ENCODE measurements at places on chromosomes 1 and 21. TPM values are rescaled to one million over a fixed set of nuclear protein-coding genes. Genes with fewer than 3 reads are reported as not detected.

GRCh38 chr1:23424293-23425192 is at the start of gene TCEA3:
TCEA3 (minus strand) TSS chr1:23424748; CDS start chr1:23424633, 115 bp downstream.
- peak; percentile 19 for DNase-seq
- no peaks in the 10 kb centered on the region for H3K36me3 ChIP-seq
- H3K4me3 ChIP-seq, result peak within 1 kb of the TSS; percentile 81

Gene KIF14
- total RNA-seq, result 23.6 TPM

DNA sequence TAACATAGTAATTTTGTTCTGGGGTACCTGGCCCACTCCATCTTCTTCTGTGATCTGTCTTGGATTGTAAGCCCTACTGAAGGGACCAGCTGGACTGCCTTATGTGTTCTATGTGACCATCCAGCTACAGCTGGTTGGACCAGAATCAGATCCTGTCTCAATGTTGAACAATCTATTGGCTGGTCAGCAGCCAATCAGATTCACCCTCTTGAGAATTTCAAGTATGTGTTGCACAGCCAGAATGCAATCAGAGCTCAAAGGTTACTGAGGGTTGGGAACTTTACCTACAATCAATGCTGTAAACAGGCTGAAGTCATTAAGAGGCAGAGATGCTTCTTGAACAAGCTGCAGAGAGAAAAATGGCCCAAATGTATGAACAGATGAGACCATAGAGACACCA is 61.9 kb downstream of the KCNC4 start:
- H3K4me1 ChIP-seq, result no peaks in the 10 kb centered on the region
- H3K27ac ChIP-seq, result no peak overlapping the region
- no peak overlapping the region for H3K4me3 ChIP-seq
- peaks cover 78% of the 10 kb centered on the region for H3K27me3 ChIP-seq
- DNase-seq, result no peak
- H3K36me3 ChIP-seq, result no peaks in the 10 kb centered on the region

GRCh38 chr21:44539046-44539445 is 949 bp downstream of the KRTAP10-1 start:
- no peak overlapping the region for H3K27ac ChIP-seq
- H3K36me3 ChIP-seq, result no peaks in the 10 kb centered on the region
- no peaks in the 10 kb centered on the region for H3K27me3 ChIP-seq

Gene RBP7
- 6.0 TPM for total RNA-seq

DNA sequence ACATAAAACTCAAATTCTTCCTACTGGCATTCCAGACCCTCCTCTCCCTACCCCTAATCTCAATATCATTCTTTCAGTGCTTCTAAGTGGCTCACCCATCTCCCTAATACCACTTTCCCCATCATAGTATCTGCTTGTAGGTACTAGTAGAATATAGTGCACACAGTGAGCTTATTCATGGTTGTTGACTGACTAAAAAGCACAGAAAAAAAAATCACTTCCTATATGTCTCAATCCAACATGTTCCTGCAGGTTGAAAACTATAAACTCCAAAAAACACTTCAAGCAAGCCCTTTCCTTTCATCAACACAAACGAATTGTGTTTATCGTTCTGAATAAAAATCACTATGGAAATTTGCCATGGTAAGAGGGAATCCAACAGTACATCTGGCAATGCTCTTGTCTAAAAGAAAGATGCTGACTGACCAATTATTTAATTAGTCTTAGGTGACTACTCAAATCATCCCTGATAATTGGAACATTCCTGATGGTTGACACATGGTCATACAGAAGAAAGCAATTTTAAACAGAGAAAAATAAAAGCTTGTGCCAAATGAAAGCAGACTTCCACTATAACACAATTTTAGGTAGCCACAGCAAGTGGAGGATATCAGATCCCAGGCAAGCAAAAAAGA is 87.1 kb downstream of the NDUFS5 start:
- peaks cover 54% of the 10 kb centered on the region for H3K4me1 ChIP-seq
- no peaks in the 10 kb centered on the region for H3K27me3 ChIP-seq
- no peak for DNase-seq
- no peak overlapping the region for H3K27ac ChIP-seq
- no peak overlapping the region for H3K4me3 ChIP-seq

Gene THEMIS2
- total RNA-seq, result 5.7 TPM

DNA sequence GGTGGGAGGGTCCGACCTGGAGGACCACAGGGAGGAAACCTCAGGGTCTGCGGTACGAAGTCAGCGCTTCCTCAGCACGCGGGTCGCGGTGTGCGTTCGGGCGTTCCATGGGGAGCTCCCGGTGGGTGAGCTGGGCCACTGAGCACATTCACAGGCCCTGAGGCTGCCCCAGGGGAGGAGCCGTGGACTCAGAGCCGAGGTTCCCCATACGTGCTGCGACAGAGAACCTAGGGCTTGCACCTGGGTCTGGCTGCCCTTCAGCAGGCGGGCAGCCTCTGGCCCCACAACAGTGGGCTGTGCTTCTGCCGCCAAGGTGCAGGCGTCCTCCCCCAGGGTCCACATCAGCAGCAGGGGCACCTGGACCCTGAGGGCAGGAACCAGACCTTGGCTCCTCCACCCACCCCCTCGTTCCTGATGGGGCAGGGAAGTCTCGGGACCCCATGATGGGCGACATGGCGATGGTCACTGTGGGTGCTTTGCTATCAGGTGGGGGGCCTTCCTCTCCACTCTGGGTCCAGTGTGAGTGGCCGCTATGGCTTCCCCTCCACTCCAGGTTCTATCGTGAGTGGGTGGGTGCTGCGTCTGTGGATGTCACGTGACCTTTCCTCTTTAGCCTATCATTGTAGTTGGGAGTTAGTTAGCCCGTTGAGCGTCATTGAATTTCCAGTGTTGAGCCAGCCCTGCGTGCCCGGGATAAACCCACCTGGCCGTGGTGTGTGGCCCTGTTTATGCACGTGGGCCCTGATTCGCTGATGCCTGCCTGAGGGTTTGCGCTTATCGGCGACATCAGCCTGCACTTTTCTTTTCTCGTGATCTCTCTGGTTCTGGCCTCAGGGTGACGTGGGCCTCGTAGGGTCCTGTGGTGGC is 27.9 kb downstream of the FTCD start:
- H3K36me3 ChIP-seq, result peaks cover 34% of the 10 kb centered on the region
- peaks cover 3% of the 10 kb centered on the region for H3K4me1 ChIP-seq
- no peak overlapping the region for H3K27ac ChIP-seq
- DNase-seq, result no peak

- no peak overlapping the region for H3K27ac ChIP-seq
- no peaks in the 10 kb centered on the region for H3K27me3 ChIP-seq
- H3K4me3 ChIP-seq, result no peak overlapping the region
- DNase-seq, result peak; percentile 27
These were observed 58.0 kb downstream of the PUM1 start for GRCh38 chr1:31007462-31007991.

Gene PGLYRP3
- not detected for total RNA-seq

Gene COL8A2
- total RNA-seq, result 0.58 TPM

- H3K27me3 ChIP-seq, result no peaks in the 10 kb centered on the region
- no peak for DNase-seq
- H3K27ac ChIP-seq, result no peak overlapping the region
- H3K4me3 ChIP-seq, result no peak overlapping the region
These were observed 80.8 kb downstream of the DMRTB1 start for GRCh38 chr1:53539711-53540603.

DNA sequence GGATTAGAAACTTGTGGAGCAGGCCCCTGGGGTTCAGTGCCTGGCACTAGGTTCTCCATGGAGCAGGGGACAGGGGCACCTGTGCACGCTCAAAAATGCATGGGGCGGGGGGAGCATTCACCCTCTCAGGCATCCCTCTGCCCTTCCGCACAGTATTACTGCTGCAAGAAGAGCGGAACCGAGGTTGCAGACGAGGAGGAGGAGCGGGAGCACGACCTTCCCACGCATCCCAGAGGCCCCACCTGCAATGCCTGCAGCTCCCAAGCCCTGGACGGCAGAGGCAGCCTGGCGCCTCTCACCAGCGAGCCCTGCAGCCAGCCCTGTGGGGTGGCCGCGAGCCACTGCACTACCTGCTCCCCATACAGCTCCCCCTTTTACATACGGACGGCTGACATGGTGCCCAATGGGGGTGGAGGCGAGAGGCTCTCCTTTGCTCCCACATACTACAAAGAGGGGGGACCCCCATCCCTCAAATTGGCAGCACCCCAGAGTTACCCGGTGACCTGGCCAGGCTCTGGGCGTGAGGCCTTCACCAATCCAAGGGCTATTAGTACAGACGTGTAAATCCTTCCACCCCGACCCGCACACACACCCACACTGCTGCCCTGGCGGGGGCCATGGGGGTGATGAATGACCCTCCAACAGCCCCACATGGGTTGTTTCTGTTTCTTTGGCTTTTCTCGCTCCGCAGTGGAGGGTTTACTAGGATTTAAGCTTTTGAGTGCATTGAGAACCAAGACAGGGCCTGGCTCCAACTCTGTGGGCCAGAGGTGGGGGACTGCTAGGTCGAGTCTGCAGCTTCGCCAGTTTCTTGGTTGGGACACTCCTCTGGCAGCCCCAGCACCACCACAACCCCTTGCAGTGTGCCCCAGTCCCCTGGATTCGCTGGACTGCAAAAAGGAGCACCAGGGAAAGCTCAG is 63.7 kb downstream of the TOR1AIP2 start:
- DNase-seq, result no peak
- H3K4me3 ChIP-seq, result peak overlapping the region; percentile 67
- no peaks in the 10 kb centered on the region for H3K36me3 ChIP-seq
- peaks cover 11% of the 10 kb centered on the region for H3K4me1 ChIP-seq
- H3K27ac ChIP-seq, result no peak overlapping the region
- H3K27me3 ChIP-seq, result peaks cover 17% of the 10 kb centered on the region

Gene RRP1
- 76.4 TPM for total RNA-seq
